Stimulated activated CD4-positive, alpha-beta T cell treated with anti-CD3 and anti-CD28 coated beads, Interleukin-12 subunit alpha, Interleukin-12 subunit beta, amount 100 ng/mL, for 48 hours (primary cell): ENCODE measurements at places on chromosomes 7 and 10.

GRCh38 chr10:85679710-85680109 is 686.9 kb downstream of the GRID1 start:
- DNase-seq: no peak

DNA sequence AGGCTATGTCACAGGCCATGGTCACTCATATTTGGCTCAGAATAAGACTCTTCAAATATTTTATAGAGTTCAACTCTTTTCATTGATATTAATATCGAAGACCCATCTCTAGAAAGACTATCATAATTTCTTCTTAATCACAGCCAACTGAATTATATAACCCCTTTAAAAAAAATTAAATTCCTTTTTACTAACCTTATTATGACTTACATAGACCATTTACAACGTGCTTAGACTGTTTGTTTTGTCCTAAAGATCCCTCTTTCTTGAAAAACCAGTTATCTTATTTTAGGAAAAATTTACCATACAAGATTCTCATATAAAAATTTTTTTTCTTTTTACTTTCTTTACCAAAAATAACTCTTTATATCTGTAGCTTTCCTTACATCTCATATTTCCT is 10.2 kb upstream of the TMEM254 start:
- DNase-seq: no peak

DNA sequence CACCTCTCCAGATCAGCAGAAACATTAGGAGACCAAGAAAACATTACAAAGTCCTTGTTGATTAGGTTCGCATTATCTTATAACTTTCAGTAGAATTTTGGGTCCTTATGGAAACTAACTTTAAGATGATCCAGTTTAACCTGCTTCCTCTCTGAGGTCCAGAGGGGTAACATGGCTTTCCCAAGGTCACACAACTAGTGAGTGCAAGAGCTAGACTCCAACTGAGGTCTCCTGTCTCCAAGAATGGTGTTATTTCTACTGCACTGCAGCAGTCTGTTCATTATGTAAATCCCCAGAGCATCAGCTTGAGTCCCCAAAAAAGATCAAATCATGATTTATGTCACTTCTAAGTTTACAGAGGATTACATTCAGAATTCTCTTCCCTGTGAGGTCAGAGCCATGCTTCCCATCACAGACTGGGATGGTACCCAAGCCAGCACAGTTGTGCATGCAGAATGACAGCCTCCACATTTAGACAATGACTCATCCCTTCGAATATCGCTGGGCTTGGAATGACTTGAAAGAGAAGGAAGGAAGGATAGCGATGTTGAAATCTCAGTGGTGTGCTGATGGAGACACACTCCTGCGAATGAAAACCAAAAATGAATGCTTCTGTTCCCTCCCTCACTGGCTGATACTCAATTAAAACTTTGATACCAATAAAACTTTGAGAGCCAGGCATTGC is 163.1 kb upstream of the PLXNA4 start:
- no peak for DNase-seq

- no peak for DNase-seq
Measured at GRCh38 chr7:50471970-50472369, 21.8 kb upstream of the FIGNL1 start.

- no peak for DNase-seq
Measured at GRCh38 chr7:73599151-73599882, 20.9 kb upstream of the TBL2 start.

DNA sequence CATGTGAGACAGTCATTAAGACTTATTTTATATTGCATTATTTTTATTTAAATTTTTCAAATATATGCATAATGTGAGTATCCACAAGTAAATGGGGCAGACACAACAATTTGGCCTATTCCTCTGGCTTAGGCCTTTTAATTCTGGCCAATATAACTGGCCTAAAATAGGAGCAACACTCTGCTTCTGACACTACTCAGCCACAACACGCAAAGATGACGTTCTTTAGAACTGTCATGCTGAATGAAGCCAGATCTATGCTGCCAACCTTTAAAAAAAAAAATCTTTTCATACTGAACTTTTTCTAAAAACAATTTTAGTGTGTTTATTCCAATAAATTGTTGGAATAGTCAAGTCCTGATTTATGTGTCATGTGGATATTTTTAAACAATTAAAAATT is 355.0 kb upstream of the BMPER start:
- DNase-seq: no peak

DNA sequence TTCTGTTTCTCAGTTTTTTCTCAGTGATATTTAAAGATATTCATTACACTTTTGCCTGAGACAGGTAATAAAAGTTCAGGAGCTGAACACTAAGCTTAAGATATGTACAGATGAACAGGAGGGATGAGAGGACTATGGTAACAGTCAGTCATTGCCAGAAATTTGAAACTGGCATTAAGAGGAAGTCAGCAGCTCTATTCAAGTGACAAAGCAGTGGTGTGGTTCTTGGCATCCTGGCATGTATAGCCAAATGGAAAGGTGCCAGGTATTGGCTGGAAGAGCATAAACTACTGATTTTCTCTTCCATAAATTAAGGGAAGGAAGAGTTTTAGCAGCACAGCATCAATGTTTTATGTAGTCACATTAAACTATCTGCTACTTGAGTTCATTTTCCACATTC is 22.7 kb downstream of the HOXA1 start:
- no peak for DNase-seq

DNA sequence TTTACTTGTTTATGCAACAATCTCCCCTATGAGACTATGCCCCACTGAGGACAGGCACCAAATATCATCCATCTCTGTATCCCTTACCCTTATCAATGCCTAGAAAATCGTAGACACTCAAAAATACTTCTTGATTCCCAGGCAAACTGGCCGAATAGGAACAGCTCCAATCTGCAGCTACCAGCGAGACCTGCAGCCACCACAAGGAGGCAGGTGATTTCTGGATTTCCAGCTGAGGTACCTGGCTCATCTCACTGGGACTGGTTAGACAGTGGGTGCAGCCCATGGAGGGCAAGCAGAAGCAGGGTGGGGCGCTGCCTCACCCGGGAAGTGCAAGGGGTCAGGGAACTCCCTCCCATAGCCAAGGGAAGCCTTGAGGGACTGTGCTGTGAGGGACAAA is 10.8 kb upstream of the PPP1R3C start:
- DNase-seq: no peak

GRCh38 chr7:47666164-47666862 is 84.4 kb upstream of the TNS3 start:
- no peak for DNase-seq

DNA sequence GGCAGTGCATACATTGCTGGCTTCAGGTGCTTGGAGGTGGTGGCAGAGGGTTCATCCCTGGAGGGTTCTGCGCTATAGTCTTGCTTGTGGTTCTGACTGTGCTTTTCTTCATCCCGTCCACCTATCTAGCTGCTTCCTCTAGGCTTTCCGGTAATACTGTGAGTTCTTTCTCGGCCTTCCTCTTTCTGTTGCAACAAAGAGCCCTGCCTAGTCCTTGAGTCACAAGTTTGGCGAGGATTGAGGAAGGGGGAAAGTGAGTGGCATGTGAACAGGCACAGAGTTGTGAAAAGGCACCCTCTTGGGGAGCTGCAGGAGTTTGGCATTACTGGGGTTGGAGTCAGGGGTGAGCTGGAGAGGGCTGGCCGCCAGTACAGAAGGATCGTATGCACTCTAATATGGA is 123.0 kb downstream of the SH2D4B start:
- no peak for DNase-seq

DNA sequence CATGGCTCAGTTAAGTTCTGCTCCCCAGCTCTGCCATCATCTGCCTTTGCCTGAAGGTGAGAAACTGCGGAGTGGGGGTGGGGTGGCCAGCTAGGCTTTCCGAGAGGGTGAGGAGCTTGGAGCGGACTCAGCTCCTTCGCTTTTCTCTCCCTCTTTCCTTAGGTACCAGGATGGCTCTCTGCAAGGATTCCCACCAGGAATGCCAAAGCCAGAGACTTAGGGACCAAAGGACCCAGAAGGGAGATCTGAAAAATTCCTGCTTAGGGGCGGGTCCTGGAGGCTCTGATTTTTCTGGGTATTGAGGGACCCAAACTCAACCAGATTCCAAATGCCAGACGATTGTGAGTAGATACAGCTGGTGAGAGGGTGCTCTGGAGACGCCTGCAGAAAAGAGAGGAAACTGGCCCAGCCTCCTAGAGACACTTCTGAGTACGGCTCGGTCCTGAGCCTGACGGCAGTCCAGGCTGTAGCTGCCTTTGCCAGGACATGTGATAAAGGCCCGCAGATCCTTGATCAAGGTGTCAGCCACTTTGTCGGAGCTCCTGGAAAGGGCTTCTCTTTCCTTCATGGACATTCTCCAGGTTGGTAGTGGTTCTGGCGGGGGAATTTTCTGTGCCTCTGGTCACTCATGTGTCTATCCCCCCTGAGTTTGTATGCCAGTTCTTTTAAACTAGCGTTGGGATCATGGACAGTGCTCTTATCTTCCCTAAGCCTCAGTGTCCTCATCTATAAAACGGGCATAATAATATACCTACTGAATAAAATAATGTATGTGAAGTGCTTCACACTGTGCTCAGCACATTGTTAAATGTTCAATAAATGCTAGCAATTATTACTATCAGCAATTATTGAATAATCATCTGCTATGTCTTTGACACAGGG is 42.5 kb upstream of the BTRC start:
- DNase-seq: no peak

DNA sequence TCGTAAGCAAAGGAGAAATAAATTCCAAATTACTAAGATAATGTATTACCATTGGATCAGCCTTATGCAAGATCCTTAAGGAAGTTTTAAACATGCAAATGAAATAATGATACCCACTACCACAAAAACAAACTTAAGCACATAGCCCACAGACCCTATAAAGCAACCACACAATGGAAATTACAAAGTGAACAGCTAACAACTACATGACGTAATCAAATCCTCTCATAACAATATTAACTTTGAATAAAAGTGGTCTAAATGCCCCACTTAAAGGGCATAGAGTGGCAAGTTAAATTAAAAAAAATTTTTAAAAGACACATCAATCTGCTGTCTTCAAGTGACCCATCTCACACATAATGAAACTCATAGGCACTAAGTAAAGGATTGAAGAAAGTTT is 397.3 kb upstream of the SEMA3A start:
- DNase-seq: no peak

GRCh38 chr7:26760501-26760900 is 103.9 kb downstream of the SKAP2 start:
- no peak for DNase-seq

- DNase-seq: no peak
Measured at GRCh38 chr10:132393695-132394181, 3.3 kb upstream of the PWWP2B start.

GRCh38 chr10:60739558-60739957 is 38.7 kb upstream of the CDK1 start:
- no peak for DNase-seq

DNA sequence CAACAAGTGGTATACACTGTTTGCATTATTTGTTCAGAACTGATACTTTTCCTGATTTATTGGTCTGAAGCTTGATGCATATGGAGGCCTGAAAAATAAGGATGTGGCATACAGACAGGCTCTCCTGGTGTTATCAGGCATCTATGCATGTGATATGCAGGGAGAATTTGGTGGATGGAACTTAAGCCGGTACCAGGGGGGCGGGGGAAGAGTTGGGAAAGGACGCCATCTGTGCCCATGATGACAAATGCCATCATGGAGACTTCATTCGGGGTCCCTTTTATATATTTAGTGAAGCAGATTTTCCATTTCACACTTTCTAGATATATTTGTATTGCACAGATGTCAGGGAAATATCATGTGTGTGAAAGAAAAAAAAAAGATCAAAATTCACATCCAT is 5.4 kb downstream of the HECW1 start:
- no peak for DNase-seq

DNA sequence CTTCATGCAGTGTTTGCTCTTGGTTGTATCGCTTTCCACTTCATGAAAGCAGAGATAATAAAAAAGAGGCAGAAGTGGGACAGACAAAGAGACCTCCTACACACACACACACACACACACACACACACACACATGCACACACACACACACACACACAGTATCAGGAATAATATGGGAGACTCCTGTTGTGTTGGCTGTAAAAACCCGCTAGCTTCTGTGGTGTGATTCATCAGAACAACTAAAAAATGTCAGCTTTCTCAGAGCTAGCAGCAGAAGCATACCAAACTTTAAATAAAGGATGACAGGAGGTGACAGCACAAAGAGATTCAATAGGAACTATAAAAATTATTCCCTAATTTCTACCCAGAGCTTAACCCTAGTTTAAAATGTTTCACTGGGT is 148.2 kb upstream of the LRRTM3 start:
- no peak for DNase-seq

- no peak for DNase-seq
Measured at GRCh38 chr7:31883761-31884164, 186.4 kb downstream of the PDE1C start.

DNA sequence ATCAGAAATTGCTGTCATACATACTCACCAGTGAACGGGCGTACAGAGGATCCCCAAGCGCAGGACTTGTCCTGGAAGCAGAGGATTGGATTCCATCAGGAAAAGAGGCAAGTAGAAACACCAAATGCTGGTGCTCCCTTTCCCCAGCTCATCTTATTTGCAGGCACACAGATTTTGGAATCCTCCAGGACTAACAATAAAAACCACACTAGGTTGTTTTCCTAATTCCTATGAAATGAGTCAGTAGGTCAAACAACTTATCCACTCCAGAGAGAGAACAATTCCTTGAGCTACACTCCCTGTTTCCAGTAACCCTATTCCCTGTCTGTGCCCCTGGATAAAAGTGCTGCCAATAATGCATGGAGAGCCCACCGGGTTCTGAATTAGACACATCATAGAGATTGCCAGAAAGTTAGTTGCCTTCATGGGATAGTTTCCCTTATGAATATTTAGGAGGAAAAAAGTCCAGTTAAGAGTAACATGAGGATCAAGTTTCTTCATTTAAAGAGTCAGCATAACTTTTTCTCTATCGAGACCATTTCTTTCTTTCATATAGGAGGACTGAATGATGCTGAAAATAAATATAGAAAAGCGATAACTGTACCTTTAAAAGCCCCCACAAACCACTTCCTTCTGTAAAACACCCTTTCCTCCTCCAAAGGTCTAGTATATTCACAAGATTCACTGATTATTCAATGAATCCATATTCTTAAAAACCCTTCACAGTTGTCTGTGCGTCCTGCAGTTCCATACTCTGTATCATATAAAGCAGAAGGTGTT is 178.3 kb upstream of the KLF14 start:
- no peak for DNase-seq

- DNase-seq: no peak
Measured at GRCh38 chr7:124840435-124840834, 74.8 kb upstream of the GPR37 start.

GRCh38 chr7:69654381-69654780 is 56.1 kb downstream of the AUTS2 start:
- no peak for DNase-seq

- DNase-seq: no peak
Measured at GRCh38 chr7:14309432-14309831, 320.0 kb upstream of the ETV1 start.

DNA sequence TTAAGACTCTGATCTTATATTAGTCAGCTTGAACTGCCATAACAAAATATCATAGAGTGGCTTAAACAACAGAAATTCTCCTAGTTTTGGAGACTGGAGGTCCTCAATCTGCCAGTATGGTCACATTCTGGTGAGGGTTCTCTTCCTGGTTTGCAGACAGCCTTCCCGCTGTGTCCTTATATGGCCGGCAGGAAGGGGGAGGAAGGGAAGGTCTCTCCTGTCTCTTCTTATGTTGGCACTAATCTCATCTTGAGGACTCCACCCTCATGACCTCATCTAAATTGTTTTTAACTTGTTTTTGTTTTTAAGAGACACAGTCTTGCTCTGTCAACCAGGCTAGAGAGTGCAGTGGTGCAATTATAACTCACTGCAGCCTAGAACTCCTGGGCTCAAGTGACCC is 53.1 kb downstream of the VPS41 start:
- DNase-seq: no peak

- DNase-seq: no peak
Measured at GRCh38 chr7:47253650-47254080, 328.2 kb downstream of the TNS3 start.
